Renal cortical epithelial cell (primary cell): ENCODE measurements at places on chromosomes 1 and 21. TPM values are rescaled to one million over a fixed set of nuclear protein-coding genes. Genes with fewer than 3 reads are reported as not detected.

DNA sequence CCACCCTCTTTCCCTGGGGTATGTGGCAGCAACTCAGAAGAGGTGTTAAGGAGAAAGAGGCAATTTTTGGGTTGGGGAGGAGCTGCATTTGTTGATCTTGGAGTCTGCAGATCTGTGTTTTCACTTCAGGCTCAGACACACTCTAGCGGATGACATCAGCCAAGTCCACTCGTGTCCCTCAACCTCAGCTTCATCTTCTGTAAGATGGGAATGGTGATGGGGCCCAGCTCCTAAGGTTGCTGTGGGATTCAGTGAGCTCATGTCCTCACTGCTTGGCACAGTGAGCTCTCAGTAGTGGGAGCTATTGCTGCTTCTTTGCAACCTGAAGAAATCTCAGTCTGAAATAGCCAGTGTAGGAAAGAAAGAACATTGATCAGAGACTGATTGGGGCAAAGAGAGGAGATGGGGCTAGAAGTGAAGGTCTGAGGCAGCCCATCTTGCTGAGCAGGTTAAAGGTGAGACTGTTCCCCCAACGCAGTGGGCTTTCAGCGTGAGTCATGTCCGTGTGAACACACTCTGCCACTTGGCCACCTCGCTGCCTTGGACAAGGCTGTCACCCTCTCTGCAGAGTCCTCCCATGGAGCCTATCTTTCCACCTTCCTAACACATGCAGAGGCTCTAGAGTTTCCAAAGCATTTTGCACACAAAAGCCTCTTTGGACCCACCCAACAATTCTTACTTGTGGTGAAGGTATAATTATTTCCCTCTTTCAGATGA, 56.0 kb upstream of the CITED4 start:
- no peak for DNase-seq

The SLC9C2 gene
- total RNA-seq: 0.60 TPM in 1 of 2 replicates, not detected in the other

GRCh38 chr1:30274976-30275621, 448.3 kb downstream of the MATN1 start:
- DNase-seq: no peak

The KCNJ9 gene
- total RNA-seq: not detected in 2 replicates

DNA sequence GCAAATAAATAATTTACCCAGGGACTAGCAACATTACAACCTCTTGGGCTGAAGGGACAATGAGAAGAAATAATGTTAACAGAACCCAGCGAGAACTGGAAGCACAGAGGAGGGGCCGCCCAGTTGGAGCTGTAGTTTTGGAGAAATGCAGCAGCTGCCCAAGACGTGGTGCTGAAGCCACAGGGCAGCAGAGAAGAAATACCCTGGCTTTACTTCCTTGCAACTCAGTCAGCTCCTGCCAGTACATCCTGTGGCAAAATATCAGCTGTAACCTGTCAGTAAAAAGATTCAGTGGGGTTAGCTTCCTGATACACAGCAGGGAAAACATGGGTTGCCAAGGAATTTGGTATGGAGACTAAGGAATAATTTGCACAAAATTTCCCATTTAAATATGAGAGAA, 283.6 kb upstream of the USP25 start:
- no peak for DNase-seq

The FCRL4 gene
- not detected in 2 replicates for total RNA-seq

The PKLR gene
- 0.05 TPM in 1 of 2 replicates, not detected in the other for total RNA-seq

- no peak for DNase-seq
These were observed 77.2 kb downstream of the FHAD1 start for GRCh38 chr1:15323989-15324868.

GRCh38 chr1:17874710-17875109, 119.6 kb downstream of the ACTL8 start:
- DNase-seq: peak; percentile 86

- DNase-seq: no peak
These were observed 175.9 kb downstream of the PAPPA2 start for GRCh38 chr1:176638713-176639526.

- DNase-seq: no peak
These were observed 854 bp downstream of the MYCL start for GRCh38 chr1:39900662-39901463.

The MAP10 gene
- 2.4 and 4.7 TPM in 2 replicates for total RNA-seq

DNA sequence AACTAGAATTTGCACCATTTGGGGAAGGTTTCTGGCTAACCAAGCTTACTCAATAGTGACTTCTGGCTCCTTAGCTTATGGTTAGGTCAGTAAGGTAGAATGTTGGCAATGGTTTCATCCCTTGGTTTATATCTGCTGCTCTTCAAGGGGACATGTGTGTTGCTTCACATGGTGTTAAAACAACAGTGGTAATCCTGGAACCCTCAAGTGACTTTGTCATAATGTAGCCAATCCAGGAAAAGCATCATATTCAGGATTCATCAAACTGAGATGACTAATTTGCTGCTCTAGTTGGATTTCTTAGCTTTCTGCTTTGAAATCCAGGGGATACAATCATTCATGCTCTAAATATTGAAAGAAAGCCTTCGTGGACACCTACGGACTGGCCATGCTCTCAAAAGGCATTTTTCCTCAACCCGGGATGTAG, 108.7 kb downstream of the RGL1 start:
- DNase-seq: no peak

GRCh38 chr21:42352441-42353095, 1.8 kb upstream of the TFF2 start:
- DNase-seq: no peak

DNA sequence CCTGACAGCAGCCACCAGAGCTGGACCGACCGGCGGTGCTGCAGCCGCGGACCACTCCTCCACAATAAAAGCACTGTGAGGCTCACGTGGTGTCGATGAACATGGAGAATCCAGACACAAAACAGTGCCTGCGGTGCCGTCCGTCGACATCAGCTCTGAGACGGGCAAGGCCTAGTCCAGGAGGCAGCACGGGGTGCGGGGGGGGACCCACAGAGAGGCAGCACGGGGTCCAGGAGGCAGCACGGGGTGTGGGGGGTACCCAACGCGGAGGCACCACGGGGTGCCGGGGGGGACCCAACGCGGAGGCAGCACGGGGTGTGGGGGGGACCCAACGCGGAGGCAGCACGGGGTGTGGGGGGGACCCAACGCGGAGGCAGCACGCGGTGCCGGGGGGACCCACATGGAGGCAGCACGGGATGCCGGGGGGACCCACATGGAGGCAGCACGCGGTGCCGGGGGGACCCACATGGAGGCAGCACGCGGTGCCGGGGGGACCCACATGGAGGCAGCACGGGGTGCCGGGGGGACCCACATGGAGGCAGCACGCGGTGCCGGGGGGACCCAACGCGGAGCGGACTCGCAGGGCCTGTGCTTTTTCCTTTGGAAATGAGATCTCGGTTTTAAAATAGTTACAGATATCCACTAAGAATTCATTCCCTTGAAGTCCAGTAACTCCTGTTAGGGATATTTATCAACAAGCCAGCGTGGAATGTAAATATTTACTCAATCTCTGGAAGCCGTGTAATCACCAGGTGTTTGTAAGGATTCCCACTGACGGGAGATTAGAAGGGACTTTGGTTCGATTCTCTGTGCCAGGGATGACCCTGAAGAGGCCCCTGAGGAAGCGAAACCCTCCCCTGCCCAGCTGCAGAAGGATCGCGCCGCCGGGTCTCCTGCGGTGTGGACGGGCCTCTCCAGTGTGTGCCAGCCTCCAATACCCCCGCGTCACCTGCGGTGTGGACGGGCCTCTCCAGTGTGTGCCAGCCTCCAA, 52.1 kb downstream of the COL6A1 start:
- no peak for DNase-seq
